GM23248 (cell line): ENCODE measurements at places on chromosomes 13 and 19. TPM values are rescaled to one million over a fixed set of nuclear protein-coding genes. Genes with fewer than 3 reads are reported as not detected.

CDC37 gene
- 268 and 301 TPM in 2 replicates for total RNA-seq

PAN3 gene
- total RNA-seq: 16.7 and 17.3 TPM in 2 replicates

RETN gene
- total RNA-seq: not detected in 2 replicates

DNA sequence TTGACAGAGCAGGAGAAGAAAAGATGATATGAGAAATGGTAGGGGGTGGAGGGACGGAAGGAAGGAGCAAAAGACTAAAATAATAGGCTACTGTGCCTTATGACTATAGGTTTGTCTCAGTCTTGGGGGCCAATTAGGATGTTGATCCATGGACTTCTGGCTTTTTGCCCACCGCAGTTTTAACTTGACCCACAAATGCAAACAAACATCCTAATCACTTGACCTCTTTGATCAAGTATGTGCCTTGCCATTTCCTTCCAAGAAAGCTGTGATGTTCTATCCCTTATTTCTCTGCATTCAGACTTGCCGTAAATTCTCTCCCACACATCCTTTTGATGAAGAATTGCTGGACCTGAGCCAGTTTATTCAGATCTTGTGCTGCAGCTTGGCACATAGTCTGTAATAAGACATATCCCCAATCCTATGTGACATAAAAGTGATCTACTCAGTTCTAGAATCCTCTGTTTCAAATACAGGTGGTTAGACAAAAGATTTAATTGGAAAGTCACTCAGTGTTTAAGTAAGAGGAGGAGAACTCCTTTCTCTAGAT lies 62.8 kb downstream of the TPT1 start:
- H3K4me3 ChIP-seq: no peak overlapping the region
- DNase-seq: no peak
- no peaks in the 10 kb centered on the region for H3K27me3 ChIP-seq

DNA sequence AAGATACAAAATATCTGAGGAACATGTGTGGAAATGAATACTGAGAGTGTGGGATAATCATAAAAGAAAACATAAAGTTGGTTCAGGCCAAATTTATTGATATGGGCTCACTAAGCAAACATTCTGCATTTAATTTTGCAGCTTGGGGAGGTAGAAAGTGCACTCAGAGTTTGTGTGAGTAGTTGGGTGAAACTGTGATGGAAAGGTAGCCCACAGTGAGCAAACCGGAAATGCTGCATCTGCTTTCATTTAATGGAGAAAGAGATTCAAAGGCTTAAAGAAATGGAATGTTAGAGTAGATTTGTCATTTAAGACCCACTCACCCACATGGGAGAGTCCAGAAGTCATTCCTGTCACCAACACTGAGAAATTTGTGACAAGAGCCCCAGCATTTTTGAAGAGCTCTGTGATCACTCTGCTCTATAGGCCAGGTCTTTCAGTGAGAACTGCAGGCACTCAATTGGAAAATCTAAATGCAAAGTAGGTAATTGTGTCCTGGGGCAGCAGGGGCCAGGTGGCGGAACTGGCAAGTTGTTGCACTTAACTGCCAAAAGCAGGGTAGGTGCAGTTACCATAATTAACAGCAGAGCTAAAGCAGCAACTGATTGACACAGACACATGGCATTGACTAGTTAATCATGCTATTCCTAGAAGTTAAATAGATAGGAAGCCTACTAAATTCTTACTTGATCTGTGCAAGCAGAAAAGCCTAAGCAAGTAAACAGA lies 1228.3 kb upstream of the PCDH20 start:
- no peaks in the 10 kb centered on the region for H3K36me3 ChIP-seq
- DNase-seq: no peak
- H3K4me3 ChIP-seq: no peak overlapping the region
- H3K27me3 ChIP-seq: no peaks in the 10 kb centered on the region
- no peak overlapping the region for H3K27ac ChIP-seq

DNA sequence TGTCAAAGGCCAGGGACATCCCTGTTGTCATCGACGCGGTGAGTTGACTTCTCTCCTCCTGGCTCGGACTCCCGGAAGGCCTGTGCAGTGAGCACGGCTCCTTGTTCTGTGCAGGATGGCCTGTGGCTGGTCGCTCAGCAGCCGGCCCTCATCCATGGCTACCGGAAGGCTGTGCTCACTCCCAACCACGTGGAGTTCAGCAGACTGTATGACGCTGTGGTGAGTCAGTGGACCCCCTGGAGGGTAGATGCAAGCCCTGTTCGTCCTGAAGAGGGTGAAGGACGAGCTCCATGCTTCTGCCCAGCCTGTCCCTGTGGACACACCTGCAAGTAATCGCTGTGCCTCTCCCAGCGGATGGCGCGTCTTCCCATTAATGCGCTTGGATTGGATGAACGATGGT lies 19.2 kb downstream of the NAXD start:
- H3K4me3 ChIP-seq: no peak overlapping the region
- H3K4me1 ChIP-seq: no peaks in the 10 kb centered on the region
- no peaks in the 10 kb centered on the region for H3K27me3 ChIP-seq
- H3K27ac ChIP-seq: no peak overlapping the region
- peak; percentile 48 for DNase-seq

- no peak overlapping the region for H3K4me3 ChIP-seq
- no peaks in the 10 kb centered on the region for H3K4me1 ChIP-seq
- no peaks in the 10 kb centered on the region for H3K27me3 ChIP-seq
- no peak overlapping the region for H3K27ac ChIP-seq
Measured at GRCh38 chr13:43118521-43118920, 95.1 kb downstream of the DNAJC15 start.

- no peak for DNase-seq
- no peaks in the 10 kb centered on the region for H3K4me1 ChIP-seq
- no peak overlapping the region for H3K27ac ChIP-seq
- H3K27me3 ChIP-seq: no peaks in the 10 kb centered on the region
- no peaks in the 10 kb centered on the region for H3K36me3 ChIP-seq
Measured at GRCh38 chr19:34816708-34817107, 43.7 kb upstream of the ZNF599 start.

- H3K4me3 ChIP-seq: no peak overlapping the region
- H3K36me3 ChIP-seq: no peaks in the 10 kb centered on the region
- DNase-seq: peak; percentile 7
Measured at GRCh38 chr19:33997690-33998089, 174.6 kb upstream of the LSM14A start.

DNA sequence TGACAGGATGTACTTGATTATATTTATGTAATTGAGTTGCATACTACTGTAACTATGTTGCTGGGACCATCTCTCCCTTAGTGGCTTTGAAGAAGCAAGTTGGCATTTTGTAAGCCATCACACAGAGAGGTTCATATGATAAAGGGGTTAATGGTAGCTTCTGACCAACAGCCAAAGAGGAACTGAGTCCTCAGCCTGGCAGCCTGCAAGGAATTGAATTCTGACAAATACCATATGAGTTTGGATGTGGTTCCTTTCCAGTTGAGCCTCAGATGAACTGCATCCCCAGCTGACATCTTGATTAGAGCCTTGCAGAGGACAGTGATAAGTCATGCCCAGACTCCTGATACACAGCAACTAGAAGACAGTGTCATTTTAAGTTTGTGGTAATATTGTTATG lies 8.6 kb upstream of the MYCBP2 start:
- no peak overlapping the region for H3K4me3 ChIP-seq
- no peak overlapping the region for H3K27ac ChIP-seq
- H3K36me3 ChIP-seq: no peaks in the 10 kb centered on the region
- H3K4me1 ChIP-seq: no peaks in the 10 kb centered on the region
- DNase-seq: no peak

GRCh38 chr13:46373623-46374022 lies 13.4 kb downstream of the RUBCNL start:
- H3K27ac ChIP-seq: no peak overlapping the region
- no peaks in the 10 kb centered on the region for H3K27me3 ChIP-seq
- peaks cover 16% of the 10 kb centered on the region for H3K4me1 ChIP-seq
- no peak overlapping the region for H3K4me3 ChIP-seq
- no peaks in the 10 kb centered on the region for H3K36me3 ChIP-seq

CYSLTR2 gene
- total RNA-seq: not detected in 2 replicates

DNA sequence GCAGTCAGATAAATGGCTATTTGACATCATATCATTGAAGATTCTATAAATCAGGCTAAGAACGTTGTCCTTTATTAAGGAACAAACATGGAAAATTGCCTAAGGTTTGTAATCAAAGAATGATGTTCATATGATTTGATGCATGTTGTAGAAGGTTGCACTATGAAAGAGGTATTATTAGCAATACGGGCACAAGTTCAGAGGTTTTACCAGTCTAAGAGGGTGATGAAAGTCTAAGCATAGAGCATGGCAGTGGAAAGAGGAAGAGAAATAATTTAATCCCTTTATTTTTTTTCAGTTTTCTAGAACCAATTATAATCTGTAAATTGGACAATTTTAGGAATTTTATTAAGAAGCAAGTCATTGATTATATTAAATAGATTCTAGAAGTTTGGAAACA lies 450.7 kb downstream of the FGF14 start:
- H3K36me3 ChIP-seq: no peaks in the 10 kb centered on the region
- no peaks in the 10 kb centered on the region for H3K27me3 ChIP-seq
- no peak overlapping the region for H3K4me3 ChIP-seq
- no peaks in the 10 kb centered on the region for H3K4me1 ChIP-seq
- no peak for DNase-seq

GRCh38 chr13:77265336-77265735 lies 61.6 kb downstream of the MYCBP2 start:
- no peaks in the 10 kb centered on the region for H3K27me3 ChIP-seq
- H3K36me3 ChIP-seq: peaks cover 30% of the 10 kb centered on the region
- H3K4me1 ChIP-seq: no peaks in the 10 kb centered on the region
- DNase-seq: no peak

DNA sequence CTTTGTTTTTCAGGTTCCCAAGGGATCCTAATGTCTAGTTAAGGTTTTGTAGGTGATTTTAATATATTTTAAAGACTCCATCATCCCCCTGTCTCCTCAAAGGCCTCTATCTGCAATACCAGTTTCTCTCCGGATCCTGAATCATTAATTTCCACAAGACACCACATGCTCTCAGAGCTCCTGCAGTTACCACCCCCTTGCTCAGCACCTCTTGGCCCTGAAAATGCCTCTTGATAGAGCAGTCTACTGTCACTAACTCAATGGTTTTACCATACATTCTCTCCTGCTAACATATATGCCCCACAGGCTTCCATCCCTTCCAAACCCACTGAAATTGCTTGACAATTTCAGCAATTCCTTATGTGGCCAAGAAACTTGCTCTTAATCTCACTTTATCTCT lies 1.9 kb upstream of the PEG3 start:
- DNase-seq: no peak
- no peaks in the 10 kb centered on the region for H3K36me3 ChIP-seq
- H3K4me3 ChIP-seq: no peak overlapping the region
- H3K27ac ChIP-seq: no peak overlapping the region
- H3K4me1 ChIP-seq: no peaks in the 10 kb centered on the region

RGS9BP gene
- under 0.01 and 0.22 TPM in 2 replicates for total RNA-seq

- no peak overlapping the region for H3K27ac ChIP-seq
- no peaks in the 10 kb centered on the region; the same call in 1 of the 2 replicates for H3K4me1 ChIP-seq
- H3K4me3 ChIP-seq: no peak overlapping the region
Measured at GRCh38 chr13:94416454-94417080, 62.9 kb downstream of the DCT start.
